Bone marrow (tissue), 2 donors: ENCODE measurements at places on chromosomes 3 and 15.

DNA sequence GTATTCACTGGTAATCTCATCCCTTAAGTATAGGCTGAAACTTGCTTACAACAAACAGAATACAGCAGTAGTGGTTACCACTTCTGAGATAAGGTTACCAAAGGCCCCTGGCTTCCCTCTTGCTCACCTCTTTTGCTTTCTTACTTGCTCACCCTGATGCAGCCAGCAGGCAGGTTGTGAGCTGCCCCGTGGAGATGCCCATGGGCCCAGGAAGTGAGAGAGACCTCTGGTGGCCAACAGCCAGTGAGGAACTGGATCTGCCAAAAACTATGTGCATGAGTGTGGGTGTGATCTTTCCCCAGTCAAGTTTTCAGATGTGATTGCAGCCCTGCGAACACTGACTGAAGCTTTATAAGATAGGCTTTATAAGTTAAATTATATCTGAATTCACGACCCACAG is 48.7 kb downstream of the NMNAT3 start:
- DNase-seq: no peak

DNA sequence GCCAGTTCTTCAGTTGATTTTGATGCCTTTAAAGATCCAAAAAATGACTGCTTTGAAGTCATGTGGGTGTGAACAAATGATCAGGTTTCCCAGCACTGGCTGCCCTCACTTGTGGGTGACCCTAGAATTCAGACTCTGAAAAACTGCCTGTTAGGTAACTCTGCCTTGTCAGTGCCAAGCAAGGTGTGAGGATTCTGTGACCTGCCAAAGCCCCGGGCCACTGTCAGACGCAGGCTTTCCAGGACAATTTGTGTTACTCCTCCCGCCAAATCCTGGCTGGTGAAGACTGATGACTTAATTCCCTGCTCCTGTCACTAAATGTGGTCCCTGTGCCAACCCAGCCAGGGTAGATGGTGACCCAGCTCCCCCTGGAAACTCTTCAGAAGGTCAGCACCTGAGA is 99.2 kb upstream of the PSMD6 start:
- no peak for DNase-seq

- no peak for DNase-seq
Measured at GRCh38 chr3:185667574-185667973, 81.5 kb downstream of the SENP2 start.

GRCh38 chr3:136414476-136414875 is 164.3 kb downstream of the PCCB start:
- no peak for DNase-seq

- no peak for DNase-seq
Measured at GRCh38 chr3:183774631-183775030, 50.7 kb downstream of the MAP6D1 start.

DNA sequence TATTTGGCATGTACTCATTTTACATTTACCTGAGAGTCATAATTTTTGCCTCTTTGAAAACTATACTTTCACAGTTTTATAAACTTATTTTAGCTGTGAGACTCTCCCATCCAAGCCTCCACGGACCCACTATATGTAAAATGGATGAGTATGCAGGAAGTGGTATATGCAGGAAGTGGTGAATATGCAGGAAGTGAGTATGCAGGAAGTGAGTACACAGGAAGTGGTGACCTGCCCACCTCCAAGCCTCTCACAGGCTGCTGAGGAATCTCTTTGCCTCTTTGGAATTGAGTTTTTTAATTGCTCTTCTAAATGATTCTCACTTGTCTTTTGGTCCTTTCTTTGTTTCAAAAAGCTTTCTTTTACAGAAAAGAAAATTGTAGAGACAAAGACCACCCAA is 85.2 kb downstream of the KBTBD8 start:
- no peak for DNase-seq

DNA sequence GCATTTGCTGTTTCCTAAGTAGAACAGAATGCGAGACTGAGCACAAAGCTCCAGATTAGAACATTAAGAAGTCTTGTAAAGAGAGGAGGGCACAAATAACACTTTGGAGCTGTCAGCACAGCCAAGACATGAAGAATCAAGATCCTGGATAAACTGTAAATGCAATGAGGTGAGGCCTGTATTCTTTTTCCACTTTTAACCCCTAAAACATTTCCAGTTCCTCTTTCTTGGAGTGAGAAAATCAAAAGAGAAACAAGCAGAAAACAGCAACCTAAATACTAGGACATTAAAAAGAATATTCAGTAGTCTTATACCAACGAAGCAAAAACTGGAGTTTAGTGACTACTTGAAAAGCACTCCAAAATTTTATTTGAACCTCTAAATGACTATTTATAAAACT is 204.3 kb downstream of the ZBTB20 start:
- DNase-seq: no peak

DNA sequence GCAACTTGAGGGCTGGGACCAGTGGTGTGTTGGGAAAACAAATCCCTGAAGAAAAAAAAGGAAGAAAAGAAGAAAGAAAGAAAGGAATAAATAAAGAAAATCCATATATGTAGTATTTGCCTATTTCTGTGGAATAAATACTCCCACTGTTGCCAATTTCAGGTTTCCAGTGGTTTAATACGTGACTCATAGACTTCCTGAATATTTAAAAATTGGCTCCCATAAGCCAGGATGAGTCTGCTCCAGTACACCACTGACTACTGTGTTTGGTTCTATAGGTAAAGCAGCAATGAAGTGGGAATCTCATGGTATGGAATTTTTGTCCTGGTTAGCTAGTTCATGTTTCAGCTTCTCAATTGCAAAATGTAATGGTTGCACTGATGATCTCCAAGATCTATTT is 31.6 kb downstream of the PYDC2 start:
- no peak for DNase-seq

GRCh38 chr3:25097023-25097422 is 331.0 kb upstream of the RARB start:
- DNase-seq: no peak

DNA sequence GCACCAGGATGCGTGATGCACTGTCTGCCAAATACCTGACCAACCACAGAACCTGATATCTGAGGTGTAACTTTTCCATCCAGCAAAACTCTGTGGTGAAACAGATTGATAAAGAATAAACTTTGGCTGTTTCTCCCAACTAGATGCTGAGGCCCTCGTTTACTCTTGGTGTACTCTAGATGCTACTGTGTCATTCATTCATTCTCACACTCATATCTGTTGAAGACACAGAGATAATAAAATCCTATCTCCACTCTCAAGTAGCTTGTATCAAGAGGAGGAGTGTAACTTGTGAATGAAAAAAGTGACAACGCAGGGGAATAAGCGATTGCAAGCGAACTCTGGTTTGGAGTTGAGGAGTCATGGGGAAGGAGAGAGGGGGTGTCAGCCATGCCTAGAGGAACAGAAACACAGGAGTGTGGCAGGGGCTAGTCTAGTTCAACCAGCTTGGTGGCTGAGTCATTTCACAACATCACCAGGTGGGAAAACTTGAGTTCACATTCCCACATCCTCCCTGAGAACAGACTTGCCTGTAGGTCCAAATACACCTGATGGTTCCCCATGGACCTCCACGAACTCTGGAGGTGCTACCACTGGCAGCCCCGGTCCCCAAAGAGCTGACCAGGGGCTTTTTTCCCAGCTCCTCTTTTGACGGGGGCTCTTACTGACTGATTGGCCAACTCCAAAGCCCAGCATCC is 73.3 kb upstream of the SNRK start:
- DNase-seq: no peak

DNA sequence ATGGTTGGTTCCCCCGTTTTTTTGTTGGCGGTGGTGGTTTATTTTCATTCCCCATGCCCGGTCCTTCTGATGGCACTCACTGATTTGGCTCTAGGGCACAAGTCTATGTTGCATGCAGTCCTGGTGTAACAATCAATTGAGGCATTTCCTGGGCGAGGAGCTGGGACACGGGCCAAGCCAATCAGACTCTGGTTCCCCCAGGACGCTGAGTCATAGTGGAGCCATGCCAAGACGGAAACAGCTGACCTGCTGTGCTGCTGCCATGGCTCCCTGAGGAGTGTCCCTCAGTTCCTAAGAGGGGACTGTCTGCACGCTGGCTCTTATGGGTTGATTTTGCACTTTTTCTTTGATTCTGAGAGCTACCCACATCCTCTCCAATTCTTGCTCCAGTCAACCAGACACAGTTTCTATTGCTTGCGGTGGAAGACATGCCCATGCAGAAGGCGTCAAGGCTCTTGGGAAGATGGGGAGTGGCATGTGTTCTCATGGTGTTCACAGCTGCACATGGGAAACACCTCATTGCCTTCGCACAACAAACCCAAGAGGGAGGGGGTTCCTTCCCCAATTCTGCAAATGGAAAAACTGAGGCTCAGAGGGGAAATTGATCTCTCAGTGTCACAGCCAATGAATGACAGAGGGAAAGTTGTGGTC is 28.3 kb upstream of the ALDH1L1 start:
- no peak for DNase-seq

- DNase-seq: no peak
Measured at GRCh38 chr3:136604961-136605360, 147.2 kb downstream of the STAG1 start.

DNA sequence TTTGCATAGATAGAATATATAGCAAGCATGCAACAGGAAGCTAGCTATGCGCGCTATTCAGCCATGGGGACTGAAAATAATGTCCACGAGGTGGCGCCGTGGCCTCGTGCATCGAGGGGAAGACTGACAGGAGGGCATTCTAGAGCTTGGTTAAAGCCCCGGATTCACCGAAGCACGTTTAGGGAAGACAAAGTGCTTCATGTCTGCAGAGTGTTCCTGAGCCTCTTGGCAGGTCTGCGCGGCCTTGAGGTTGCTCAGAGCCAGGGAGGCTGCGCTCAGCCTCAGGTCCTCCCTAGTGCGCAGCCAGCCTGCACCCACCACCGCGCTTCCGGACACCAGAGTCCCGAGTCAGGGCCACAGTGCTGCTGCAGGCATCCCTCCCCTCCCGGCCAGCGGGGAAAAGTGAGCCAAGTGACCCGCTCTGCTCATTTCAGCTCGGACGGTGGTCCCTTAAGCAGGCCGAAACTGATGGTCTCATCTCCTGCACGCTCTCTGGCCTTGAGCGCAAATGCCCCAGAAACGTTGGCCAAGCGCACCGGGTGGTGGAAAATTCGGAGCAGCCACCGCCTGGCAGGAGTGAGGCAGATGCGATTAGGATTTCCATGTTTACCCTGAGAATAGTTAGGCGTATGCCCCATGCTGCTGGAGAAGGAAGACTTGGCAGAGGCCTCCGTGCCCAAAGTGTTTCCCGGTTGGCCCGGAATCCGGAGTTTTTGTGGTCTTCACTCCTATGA is 24.8 kb downstream of the GABRA5 start:
- DNase-seq: no peak

GRCh38 chr15:47750030-47750739 is 32.9 kb downstream of the SEMA6D start:
- no peak for DNase-seq

GRCh38 chr3:126477061-126477380 is 1.3 kb upstream of the ZXDC start:
- no peak for DNase-seq

DNA sequence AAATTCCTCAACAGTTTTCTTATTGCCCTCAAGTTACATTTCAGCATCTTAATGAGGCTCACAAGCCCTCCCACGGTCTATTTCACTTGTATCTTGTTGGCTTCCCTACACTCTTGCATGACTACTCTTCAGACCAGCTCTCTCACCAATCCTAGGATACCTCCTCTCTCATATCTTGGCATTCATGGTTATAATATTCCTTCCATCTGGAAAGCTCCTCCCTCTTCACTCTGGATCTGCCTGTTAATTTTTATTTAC is 8.5 kb upstream of the CCDC80 start:
- no peak for DNase-seq

GRCh38 chr3:60158035-60158434 is 1093.2 kb downstream of the FHIT start:
- DNase-seq: no peak

DNA sequence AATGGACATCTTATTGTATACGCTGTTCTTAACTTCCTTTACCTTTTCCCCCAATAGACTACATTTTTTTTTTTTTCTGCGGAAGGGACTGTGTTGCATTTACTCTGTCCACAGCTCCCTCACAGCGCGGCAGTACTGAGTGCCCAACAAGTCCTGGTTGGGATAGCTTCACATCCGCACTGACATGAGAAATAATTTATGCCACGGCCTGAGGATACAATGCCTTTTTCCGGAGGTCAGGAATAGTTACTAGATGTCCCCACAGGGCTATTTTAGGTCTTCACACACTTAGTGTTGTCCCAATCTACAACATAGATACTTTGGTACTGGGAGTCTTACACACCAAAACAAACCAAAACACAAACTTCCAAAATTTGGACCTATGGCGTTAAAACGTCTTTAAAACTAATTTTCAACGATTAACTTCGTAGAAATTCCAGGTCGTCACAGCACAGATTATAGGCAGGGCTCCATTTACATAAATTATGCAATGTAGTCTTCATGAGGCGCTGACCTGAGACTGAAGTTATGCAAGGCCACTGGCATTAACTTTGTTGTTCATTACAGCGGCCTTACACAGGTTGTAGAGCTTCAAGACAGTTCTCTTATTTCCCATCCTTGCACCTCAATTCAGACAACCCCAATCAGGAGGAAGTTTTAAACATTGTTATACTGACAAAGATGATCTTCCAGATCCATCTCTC is 989 bp upstream of the PPIB start:
- DNase-seq: no peak

DNA sequence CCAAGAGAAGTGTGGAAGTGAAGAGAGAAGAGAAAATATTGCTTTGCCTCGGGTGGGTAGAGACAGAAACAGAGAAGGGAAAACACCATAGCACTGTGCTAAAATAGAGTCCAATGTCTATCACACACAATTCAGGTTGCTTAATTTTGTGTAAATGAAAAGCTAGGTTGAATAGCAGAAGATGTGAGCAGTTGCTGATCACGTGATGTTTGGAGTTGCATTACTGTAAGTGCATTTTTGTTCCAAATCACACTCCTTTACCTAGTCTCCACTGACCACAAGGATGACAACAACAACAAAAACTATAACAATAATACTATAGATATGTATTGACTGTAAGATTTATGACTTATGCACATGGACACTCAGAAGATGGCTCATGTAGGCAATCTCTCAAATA is 683.2 kb downstream of the AGBL1 start:
- no peak for DNase-seq

DNA sequence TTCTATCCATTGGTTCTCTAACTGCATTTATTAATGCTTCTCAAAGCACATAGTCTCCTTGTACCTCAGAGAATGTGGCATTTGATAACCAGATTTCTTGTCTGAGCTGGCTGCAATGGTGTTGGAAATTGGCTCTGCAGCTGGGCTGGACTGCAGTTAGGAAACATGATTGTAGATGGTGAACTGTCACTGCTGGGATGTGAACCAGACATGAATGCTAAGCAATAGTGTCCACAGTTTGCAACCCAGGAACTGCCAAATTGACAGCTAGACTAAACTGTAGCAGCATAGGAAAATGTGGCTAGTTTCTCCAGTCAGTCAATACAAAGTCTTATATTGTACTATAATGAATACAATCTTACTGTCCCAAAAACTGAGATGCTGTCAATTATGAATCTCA is 656.6 kb upstream of the GOLIM4 start:
- DNase-seq: no peak

- no peak for DNase-seq
Measured at GRCh38 chr3:25489858-25490593, 62.0 kb downstream of the RARB start.

GRCh38 chr3:151962352-151962751 is 88.9 kb downstream of the SUCNR1 start:
- no peak for DNase-seq
